ENCODE measurements at places on chromosomes 1 and 21.
A peak's percentile ranks its signal among the peaks of the same experiment; 100 is the strongest.

DNA sequence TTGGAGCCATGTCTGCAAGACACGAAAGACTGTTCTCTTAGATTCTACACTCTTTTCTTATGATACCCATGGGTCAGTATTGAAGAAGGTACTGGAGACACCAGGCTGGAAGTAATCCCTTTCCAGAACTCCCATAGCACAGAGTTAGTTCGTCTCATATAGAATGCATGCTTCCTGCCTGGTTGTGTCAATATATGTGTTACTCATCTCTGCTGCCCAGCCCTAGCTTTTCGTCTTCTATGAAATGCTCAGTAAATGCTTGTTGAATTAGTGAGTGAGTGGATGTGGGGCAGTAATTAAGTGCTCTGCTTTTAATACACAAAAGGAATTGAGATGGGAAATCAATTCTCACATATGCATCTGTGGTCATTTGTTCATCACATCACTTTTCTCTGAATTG lies 32.1 kb downstream of the ADCY10 start:
- DNase-seq = no peak

DNA sequence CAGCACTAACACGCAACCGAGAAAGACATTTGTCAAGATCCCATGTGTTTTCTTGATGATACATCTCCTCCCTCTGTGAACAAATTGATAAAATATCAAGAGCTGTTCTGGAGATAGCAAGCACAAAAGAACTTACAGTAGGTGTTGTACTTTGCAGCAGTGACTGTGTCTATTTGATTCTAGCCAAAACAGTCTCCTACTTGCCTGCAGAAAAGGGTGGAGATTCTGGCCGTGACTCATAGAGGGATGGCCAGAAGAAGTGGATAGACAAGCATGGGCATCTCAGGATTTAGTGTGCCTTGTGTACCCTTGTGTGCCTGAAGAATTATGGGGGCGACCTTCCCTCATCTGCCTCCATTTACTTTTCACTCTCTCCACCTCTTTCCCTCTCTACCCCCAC lies 458.4 kb upstream of the LRRC7 start:
- no peak for DNase-seq

- DNase-seq = no peak
Measured at GRCh38 chr1:2602311-2602835, 15.8 kb downstream of the PRXL2B start.

- no peak for DNase-seq
Measured at GRCh38 chr1:108080448-108080847, 115.5 kb upstream of the VAV3 start.

DNA sequence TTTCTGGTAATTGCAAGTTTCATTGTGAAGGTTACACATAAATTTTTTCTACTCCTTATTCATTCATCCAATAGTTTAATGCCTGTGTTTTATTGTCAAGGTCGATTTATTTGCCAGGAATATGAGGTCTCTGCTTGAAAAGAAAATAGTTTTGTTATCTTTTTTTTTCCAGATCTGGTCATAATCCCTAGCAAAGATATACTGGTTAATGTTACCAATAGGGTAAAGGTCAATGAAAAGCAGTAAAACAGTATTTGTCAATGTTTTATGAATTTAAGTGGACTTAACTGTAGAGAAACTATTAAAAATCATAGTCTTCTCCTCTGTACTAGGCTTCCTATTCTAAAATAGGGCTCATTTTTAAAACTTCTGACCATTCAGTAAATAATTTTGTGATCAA lies 8.1 kb upstream of the FMO3 start:
- DNase-seq = no peak

DNA sequence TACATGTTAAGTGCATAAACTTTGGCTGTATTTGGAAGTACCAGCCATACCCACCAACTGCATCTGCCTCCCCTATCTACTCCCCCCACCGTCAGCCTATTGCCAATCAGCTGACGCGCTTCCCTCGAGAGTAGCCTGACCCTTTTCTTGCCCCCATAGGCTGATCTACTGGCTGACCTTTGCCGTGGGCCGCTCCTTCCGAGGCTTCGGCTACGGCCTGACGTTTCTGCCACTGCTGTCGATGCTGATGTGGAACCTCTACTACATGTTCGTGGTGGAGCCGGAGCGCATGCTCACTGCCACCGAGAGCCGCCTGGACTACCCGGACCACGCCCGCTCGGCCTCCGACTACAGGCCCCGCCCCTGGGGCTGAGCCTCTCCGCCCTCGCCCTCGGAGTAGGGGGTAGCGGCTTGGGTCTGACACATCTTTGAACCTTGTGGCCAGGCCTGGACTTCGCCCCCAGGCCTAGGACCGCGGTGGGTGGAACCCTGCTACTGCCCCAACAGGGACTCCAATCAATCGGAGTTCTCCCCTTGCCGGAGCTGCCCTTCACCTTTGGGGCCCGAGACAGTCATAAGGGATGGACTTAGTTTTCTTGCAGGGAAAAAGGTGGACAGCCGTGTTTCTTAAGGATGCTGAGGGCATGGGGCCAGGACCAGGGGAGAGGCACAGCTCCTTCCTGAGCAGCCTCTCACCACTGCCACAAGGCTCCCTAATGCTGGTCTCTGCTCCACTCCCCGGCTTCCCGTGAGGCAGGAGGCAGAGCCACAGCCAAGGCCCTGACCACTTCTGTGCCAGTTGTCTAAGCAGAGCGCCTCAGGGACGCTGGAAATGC lies 4.0 kb downstream of the GLMP start:
- DNase-seq = peak; percentile 86

DNA sequence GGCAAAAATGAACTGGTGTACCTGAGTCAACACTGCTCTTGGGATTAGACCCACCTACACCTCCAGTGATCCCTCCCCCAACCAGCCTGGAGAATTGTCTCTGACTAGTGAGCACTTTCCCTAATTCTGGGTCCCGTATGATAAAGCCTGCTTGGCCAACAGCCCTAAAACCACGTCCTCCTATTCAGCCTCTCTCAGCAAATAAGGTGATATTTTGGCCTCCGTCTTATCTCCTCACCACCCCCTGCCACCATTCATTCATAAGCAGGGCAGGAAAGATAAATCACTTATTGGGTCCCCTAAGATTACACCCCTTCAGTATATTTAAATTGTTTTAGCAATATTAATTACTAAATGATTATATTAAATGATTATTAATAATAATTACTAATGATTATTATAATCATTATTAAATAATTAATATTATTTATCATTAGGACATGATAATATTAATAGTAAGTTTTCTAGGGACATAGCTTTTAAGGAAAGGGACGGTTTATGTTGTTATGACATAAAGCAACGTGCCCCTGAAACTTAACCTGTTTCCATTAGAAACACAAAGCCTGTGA lies 108.0 kb downstream of the DUSP10 start:
- no peak for DNase-seq

GRCh38 chr1:7022058-7022457 lies 236.8 kb downstream of the CAMTA1 start:
- DNase-seq = no peak

DNA sequence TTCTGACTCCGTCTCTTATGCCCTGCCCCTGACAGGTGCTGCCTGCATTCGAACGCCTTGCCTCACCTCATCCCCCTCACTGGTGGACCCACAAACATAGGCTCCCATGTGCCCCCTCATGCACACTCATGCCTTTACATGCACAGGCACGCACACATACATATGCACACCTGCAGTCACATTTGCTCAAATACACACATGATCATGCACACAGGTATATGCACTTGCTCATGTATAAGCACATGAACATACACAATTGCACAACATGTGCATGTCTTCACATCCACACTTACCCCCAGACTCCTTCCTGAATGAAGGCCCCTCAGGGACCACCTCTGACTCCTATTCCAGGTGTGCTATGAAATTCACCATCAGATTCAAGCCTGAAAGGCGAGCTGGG lies 506.9 kb downstream of the PTPRU start:
- DNase-seq = no peak

- DNase-seq = no peak
Measured at GRCh38 chr1:42429603-42430002, 26.2 kb downstream of the ZMYND12 start.

GRCh38 chr1:230216896-230217295 lies 149.9 kb downstream of the GALNT2 start:
- DNase-seq = no peak

DNA sequence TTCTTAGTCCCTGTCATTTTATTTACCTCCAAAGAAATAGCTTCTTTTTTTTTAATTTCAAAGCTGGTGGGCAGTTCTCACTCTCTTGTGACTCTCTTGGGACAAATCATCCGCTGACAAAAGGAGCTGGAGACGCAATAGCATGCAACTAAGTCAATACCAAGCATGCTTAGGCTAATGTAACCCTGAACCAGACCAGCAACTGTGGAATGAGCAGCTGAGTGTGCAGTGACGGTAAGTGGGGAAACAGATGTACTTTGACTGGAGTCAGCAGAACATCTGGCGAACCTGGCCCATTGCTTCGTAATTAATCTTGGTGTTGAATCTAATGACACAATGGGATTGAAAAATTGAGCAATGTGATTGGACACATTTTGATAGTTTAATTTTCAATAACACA lies 280.7 kb upstream of the PLXNA2 start:
- no peak for DNase-seq

GRCh38 chr1:116580446-116581322 lies 9.9 kb upstream of the CD58 start:
- no peak for DNase-seq

DNA sequence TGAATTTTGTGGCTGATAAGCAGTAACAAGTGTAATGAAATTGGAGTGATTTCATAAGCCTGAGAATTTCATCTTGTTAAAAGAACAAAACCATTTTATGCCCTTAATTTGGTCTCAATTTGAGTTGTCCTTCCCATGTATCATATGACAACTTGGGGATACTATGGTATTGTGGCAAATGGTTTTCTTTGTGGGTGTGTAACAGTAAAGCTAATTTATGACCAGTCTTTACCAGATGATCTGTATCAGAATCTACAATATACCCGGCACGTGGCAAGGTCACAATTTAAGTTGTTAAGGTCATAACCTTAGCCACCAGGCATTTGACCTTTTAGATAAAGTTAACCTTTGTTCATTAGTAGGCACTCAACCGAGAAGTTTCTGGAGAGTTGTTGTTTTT lies 9.1 kb downstream of the NFIA start:
- no peak for DNase-seq

- DNase-seq = no peak
Measured at GRCh38 chr1:36585569-36586548, 103.1 kb upstream of the CSF3R start.

DNA sequence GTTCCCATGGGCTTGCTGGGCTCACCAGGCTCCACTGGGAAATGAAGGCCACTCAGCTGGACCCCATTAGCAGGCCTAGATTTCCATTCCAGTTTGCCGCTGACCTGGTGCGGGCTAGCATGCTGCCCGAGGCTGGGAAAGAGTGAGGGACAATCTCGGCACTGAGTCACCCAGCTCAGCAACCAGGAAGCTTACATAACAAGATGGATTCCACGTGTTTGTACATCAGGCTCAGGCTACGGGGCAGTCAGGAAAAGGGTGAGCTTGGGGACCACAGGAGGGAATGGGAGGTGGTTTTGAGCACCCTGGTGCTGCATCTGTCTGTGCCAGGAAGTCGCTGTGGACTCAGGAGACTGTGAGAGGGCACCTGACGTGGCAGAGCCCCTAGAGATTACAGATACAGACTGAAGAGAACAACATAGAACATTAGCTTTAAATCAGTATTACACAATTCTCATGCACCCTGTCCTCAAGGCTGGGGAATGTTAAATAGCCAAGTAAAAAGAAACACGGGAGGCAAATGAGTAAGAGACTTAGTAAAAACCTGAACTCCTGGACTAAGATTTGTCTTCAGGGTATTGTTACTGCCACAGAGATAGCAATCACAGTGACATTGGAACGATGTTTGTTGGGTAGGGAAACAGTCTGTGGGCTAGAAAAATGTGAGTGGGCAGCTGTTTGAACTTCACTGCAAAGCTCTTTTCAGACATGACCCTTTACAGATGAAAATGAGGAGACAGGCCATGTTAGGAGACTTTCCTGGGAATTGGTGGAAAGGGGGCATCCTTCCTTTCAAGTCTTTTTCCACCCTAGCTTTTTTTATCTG lies 51.1 kb downstream of the GLUL start:
- DNase-seq = no peak

GRCh38 chr1:30354410-30354809 lies 369.0 kb downstream of the MATN1 start:
- no peak for DNase-seq

- DNase-seq = no peak
Measured at GRCh38 chr1:177772386-177772960, 197.4 kb downstream of the SEC16B start.

DNA sequence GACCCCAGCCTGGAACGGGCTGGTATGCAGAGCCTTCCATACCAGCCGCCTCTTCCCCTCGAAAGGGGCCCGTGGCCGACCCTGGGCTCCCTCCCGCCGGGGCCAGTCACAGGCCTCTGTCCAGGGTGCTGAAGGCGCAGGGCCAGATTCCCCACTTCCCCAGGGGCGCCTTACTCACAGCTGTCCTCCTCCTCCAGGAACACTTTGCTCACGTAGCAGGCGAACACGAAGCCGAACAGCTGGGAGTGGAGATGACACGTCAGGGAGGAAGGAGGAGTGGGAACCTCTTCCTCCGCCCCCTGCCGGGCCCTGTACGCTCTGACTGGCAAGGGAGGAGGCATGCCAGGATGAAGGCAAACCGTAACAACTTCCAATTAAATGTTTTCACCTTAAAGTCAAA lies 57.3 kb downstream of the NKAIN1 start:
- DNase-seq = no peak

- no peak for DNase-seq
Measured at GRCh38 chr1:214452152-214452784, 99.1 kb downstream of the PTPN14 start.

DNA sequence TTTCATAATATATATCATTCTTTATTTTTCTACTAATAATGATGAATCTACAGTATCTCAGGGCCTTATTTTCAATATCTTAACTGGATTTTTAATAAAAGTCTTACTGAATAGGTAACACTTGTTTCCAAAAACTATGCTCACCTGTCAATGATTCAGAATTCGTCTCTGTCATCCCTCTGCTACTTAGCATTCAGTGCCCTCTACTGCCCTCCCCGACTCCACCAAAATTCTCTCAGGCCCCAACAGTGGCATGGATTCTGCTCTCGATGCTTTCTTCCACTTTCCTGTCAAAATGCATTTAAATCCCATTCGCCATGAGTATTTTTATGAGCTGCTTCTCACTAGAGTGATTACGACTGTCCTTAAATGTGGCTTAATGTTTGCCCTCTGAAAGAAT lies 10.5 kb upstream of the BACH1 start:
- DNase-seq = no peak

- no peak for DNase-seq
Measured at GRCh38 chr1:3440300-3440681, 14.2 kb upstream of the ARHGEF16 start.

GRCh38 chr1:207067665-207068064 lies 14.6 kb downstream of the PFKFB2 start:
- DNase-seq = no peak

GRCh38 chr1:94666797-94667196 lies 125.2 kb upstream of the F3 start:
- DNase-seq = no peak

Data from globus pallidus (tissue), 1 donor.